ENCODE measurements at places on chromosomes 5 and 9.

- no peak for DNase-seq
These were observed 7.1 kb upstream of the CFAP90 start for GRCh38 chr5:7857926-7858632.

DNA sequence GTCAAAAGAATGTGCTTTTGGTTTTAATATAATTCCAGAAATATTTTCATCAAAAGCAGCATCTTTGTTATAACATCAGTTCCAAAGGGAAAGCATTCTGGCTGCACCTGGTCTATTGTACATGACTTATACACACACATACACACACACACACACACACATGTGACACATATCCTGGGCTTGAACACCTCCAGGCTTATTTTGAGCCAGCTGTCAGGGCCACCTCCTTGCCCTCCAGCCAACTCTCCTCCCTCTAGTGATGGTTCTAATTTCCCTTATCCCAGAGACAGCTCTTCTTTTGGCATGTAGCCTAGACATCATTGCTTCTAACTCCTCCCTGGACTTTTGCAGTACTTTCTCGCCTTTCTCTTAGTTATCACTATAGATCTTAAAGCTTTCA lies 115.0 kb downstream of the PIK3R1 start:
- no peak for DNase-seq

- no peak for DNase-seq
These were observed 38.1 kb upstream of the PRUNE2 start for GRCh38 chr9:76944011-76944410.

- no peak for DNase-seq
These were observed 18.7 kb upstream of the PIK3R1 start for GRCh38 chr5:68196876-68197275.

DNA sequence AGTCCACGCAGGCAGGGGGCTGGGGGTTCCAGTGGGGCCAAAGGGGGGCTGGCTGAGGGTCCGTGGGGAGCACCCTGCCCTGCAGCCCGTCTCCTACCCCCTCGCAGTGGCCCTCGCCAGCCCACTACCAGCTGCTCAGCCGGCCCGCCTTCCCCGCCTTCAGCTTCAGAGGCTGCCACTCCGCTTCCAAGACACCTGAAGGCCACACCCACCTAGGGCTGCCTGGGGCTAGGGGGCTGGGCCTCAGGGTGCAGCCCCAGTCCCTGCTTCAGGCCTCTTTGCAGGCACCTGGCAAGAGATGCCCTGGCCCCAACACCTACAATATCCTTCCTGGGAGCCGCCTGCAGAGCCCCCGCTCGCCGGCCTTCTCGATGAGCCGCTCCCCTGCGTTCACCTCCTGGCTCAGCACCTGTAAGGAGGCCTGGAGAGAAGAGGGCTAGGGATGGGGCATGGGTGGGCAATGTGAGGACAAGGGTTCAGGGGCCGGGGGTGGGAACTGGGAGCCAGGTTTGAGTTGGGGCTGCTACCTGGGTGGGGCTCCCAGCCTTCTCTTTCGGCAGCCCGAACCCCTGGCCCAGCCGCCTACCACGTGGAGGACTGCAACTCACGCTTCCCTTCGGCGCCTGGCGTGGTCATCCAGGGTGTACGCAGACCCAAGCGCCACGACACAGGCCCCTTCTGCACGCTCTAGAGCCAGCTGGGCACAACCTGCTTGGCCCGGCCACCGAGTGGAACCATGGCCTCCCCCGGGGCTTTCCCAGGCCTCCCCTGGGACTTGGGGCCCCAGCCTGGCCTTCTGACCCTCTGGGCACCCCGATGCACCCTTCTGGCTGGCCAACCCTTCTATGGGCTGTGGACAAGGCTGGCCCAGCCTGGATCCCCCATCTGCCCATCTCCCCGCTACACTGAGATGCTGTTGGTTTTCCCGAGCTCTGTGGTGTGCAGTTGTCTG lies 1.7 kb downstream of the STPG3 start:
- no peak for DNase-seq

DNA sequence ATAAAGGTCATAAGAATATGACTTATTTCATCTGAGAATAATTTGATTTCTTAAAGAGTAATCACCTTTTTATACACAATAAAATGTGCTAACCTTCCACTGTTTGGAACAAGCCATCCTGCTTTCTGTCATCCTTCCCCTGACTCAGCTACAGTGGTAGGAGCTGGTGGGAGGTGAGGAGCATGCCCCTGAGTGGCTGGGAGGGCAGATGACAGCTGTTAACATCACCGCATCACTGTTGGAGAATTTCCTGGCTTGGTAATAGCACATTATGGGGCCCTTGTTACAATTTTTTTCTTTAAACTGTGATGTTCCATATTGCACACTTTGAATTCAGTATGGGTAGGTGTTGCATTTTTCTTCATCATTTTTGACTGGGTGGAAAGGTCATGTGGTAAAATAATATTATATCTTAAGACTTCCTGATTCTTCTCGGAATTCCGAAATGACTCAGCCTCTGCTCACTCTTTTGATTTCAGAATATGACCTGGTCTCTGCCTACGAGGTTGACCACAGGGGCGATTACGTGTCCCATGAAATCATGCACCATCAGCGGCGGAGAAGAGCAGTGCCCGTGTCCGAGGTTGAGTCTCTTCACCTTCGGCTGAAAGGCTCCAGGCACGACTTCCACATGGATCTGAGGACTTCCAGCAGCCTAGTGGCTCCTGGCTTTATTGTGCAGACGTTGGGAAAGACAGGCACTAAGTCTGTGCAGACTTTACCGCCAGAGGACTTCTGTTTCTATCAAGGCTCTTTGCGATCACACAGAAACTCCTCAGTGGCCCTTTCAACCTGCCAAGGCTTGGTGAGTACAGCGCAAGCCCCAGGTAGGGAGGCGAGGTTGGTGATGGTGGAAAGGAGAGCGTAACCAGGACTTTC lies 5.8 kb downstream of the ADAMTS16 start:
- DNase-seq: no peak

DNA sequence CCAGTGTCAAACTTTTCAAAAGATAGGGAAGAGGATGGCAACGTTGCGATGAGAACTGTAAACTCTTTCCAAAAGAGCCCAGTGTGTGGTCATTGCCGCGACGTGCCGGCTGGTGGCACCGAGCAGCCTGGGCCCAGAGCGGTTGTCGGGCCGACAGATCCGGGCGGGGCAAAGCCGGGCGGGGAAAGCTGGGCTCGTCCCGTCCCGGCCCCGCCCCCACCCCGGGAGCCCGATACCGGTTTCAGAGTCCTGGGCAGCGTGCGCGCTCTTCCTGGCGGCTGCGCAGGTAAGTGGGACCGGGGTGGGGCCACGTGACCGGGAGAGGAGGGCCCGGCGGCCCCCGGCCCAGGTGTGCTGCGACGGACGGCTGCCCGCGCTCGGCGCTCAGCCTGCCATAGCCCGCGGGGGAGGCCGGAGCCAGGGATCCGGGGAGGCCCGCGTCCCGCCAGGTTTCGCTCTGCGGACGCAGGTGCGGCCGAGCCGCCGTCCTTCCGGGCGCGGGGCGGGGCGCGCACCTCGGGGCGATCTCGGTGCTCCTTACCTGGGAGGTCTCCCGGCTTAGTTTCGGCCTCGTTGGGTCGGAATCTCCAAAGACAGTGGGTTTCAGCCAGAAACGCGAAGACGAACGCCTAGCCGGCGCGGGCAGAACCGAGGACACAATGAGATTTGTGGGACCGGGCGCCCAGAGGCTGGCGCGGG lies at the start of gene MARVELD2:
MARVELD2 (plus strand) TSS at position 232 of the 699 bp plus-strand sequence. CDS start 4,270 bp downstream, outside the sequence.
- DNase-seq: peak; percentile 79

DNA sequence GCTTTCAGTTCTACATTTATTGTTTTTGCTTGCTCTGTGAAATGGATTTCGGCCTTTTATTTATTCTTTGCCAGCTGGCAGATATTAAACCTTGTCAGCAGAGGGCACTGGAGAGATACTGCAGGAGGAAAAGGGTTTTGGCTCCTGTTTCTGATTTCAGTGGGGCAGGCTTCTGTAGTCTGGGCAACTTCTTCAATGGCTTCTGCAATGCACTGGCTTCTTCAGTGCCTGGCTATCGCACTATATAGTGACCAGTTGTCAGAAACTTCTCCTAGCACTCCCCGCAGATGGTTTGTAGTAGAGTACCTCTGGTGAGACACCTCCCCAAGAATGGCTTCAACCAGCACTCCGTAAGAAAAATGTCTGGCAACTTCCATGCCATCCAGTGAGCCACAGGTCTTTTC lies 3.2 kb upstream of the NFX1 start:
- peak; percentile 66 for DNase-seq

GRCh38 chr5:140246378-140247122 lies 56.4 kb downstream of the PFDN1 start:
- no peak for DNase-seq

GRCh38 chr9:99778308-99778707 lies 43.4 kb upstream of the NR4A3 start:
- no peak for DNase-seq

DNA sequence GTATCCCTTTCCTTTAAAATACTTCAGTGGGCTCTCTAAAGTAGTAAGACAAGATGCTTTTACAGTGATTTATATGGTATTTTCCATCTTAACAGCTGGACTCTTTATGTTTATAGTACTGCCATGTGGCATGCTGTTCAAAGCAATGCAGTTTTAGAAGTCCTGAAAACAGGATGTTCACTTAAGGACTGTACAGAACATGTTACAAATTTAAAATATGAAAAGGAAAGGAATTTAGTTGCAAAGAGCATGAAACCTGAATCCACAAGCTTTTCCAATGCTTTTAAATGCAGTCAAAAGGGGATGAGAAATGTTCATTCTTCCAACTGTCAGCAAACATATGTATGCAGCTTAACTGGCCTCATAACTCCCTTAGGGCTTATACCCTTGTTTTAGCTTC lies 580.2 kb downstream of the EFNA5 start:
- DNase-seq: no peak

DNA sequence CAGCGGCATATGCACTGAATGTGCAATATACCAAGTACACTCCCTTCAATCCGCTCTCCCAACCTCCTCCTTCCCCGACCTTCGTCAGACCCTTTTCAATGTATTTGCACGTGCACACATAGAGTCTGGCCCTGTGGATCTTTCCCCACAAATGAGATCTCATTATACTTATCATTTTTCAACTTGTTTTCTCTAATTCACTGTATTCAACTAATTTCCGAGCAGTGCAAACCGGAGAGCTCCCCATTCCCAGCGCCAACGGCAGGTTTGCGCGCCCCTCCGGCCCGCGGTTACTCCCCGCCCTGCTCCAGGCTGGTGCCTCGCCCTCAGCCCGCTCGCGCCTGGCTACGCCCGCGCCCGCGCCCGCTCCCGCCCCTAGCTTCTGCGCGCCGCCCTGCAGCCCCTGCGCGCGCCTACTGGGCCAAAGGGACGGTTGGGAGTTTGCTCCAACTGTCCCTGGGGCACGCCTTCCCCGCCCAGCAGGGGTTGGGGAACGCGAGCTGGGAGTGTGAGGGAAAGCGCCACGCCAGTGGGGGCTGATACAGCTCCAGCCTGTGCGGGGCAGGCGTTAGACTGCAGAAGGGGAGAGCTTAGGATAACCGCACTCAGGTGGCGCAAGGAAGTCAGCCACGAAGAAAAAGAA lies 3.3 kb upstream of the CDC20B start:
- DNase-seq: no peak

DNA sequence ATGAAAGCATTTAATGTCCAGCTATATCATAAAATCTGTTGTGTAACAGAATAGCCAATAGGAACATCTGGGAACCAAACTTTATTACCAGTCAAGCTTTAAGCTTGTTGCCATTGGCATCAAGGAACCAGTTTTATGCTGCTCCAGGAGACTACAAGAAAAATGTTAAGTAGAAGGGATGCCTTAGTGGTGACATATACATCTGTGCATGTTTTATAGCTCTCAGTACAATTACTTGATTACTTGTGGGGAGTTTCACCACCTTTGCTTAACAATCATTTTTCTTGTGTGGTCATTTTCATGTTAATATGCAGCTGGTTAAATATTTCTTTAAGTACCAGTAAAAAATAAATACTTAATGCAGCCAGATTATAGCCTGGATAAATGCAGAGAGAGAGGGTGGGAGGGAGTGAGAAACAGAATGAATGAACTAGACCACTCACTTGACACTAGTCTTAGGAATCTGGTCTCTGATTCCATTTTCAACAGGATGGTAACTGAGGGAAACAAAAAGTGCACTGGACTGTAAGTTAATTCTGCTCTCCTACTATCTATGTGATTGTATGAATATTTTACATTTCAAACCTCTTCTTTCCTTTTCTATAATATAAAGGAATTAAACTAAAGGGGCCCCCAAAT lies 35.7 kb upstream of the LURAP1L start:
- no peak for DNase-seq

DNA sequence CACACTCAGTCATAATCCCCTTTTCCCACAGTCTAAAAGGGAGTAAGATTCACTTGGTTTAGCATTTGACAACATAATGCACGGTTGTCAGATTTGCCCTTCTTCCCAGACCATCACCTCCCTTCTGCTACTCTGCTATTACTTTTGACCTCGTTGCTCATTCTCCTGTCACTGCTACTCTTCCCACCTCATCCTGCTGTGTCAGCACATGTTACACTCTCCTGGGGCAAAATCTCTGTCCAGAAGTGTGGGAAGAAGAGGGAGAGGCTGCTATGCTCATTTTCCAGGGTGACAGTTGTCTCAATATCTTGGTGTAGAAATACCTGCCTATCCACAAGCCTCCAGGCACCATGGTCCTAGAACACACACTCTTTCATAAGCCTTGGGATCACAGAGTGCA lies 449.9 kb upstream of the PIK3R1 start:
- no peak for DNase-seq

DNA sequence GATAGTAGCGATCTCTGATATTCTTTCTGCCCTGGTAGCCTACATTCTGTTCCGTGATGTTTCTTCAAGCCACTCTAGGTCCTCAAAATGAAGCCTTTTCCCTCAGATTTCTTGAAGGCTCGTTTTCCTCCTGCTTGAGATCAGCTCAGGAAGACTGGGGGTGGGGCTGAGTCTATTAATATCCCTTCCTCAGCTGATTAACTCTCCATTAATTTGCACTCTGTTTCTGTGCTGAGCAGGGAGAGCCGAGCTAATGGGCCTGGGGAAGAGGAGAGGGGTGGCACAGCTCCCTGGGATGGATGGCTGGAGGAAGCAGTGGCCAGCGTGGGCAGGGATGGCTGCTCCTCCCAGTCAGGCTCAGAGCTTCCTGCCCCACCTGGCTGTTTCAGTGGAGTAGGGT lies 93.3 kb downstream of the PPARGC1B start:
- DNase-seq: no peak
